ENCODE measurements at places on chromosomes 3 and 15. TPM values are rescaled to one million over a fixed set of nuclear protein-coding genes. Genes with fewer than 3 reads are reported as not detected.

DNA sequence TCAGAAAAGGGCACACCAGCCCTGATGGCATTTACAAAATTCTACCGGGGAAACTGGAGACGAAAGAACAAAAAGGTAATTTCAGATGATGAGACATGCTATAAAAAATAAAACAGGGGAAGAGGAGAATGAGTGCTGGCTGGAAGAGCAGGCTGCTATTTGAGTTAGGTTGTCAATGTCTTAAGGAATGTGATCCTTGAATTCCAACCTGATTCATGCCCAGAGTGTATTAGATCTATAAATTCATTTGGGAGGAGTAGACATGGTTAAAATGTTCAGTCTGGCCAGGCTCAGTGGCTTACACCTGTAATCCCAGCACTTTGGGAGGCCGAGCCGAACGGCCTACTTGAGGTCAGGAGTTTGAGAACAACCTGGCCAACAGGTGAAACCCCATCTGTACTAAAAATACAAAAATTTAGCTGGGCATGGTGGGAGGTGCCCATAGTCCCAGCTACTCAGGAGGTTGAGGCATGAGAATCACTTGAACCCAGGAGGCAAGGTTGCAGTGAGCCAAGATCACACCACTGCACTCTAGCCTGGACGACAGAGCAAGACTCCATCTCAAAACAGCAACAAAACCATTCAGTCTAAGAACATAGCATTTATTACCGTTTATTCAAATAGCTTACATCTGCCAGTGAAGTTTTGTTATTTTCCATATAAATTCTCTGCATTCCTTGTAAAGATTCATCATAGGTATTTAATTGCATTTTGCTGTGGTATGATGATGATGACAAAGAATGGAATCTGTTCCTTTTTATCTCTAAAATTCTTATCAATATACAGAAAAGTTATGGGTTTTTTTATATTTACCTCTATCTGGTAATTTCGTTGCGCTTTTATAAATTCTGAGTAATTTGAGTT is 126.7 kb upstream of the NR2E3 start:
- no peak for DNase-seq

DNA sequence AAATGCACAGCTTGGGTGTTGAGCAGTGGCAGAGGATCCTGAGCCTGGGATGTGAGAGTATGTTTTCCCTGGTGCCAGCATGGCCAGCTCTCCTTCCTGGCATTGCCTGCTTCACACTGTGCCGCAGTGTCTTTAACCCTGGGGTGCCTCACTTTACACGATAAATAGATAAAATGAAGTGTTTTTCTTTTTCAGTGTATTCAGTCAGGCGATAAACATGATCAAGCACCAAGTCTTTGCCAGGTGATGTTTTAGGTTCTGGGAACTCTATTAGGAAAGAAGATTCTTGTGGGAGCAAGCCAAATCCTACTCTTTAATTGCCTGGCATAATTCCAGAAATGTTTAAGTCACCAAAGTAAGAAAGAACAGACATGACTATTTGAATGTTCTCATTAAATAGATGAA is 14.0 kb downstream of the ABHD6 start:
- no peak for DNase-seq

DNA sequence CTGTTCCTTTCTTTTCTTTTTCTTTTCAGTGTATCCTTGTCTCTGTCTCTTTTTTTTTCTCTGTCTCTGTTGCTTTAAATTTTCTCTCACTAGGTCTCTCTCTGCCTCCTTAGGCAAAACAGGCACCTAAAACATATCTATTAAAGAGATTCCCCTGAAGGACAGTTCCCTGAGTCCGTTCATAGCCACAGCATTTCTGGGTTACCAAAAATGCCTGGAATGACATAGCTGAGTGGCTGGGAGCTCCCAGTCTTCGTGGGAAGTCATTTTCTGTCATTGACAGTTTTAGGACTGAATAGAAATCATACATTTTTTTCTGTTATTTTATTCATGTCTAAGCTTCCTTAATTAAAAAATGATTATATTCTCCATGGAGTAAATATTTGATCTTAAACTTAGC is 323.8 kb upstream of the AZI2 start:
- no peak for DNase-seq

DNA sequence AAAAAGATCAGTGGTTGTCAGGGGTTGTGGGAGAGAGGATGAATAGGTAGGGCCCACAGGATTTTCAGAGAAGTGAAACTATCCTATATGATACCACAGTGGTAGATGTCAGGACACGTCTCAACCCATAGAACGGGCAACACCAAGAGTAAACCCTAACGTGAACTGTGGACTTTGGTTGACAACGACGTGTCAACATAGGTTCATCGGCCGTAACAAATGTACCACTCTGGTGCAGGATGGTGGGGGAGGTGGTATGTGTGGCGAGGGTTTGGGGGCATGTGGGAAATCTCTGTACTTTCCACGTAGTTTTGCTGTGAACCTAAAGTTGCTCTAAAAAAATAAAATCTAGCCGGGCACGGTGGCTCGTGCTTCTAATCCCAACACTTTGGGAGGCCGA is 13.0 kb upstream of the PIGZ start:
- no peak for DNase-seq

DNA sequence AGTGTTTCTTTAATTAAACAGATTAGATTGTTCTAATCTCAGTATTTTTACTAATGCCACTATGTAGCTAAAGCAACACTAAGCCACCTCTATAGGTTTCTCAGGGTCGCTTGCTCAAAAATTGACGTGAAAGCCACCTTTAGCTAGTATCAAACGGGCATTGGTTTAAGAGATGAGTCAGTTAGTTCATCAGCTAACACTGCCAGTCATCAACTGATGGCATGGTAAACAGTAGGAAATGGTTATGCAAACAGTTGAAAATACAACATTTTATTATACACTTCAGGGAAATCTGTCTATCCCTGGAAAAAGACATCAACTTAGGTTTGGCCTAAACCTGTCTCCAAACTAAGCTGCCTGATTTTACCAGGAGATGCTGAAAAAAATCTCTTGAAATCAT is 582.3 kb upstream of the NAALADL2 start:
- no peak for DNase-seq

Gene MASP1
- polyA plus RNA-seq, result 8.6 TPM

- DNase-seq, result peak; percentile 58
Measured at GRCh38 chr15:66740802-66741201, 38.8 kb downstream of the SMAD6 start.

DNA sequence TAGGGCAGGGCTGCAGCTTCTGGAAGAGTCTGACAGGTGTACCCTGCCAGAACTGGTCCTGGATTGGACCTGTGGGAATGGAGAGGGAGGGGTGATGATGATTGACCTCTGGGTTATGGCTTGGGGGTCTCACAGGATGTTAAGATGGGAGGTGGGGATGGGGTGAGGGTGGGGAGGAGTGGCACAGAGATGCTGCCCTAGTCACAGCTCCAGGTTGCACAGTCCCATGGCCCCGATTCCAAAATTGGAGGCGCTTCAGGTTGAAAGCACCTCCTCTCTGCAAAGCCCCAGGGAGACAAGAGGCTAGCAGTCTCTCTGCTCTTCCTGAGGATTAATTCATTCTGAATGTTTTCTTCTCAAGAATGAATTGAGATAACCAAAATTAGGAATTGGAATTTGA is 101.4 kb downstream of the FAM43A start:
- no peak for DNase-seq

GRCh38 chr3:65894126-65894525 is 144.6 kb downstream of the MAGI1 start:
- DNase-seq, result no peak

- no peak for DNase-seq
Measured at GRCh38 chr3:84891851-84892250, 66.9 kb upstream of the CADM2 start.

GRCh38 chr15:44317423-44318058 is 29.0 kb downstream of the GOLM2 start:
- no peak for DNase-seq

Gene MUC13
- 0.16 TPM for polyA plus RNA-seq

All from left renal cortex interstitium (tissue), 4 donors.